ENCODE measurements at places on chromosomes 2 and 18. TPM values are rescaled to one million over a fixed set of nuclear protein-coding genes. Genes with fewer than 3 reads are reported as not detected.

RGPD5 gene
- total RNA-seq: 38.6 TPM

DNA sequence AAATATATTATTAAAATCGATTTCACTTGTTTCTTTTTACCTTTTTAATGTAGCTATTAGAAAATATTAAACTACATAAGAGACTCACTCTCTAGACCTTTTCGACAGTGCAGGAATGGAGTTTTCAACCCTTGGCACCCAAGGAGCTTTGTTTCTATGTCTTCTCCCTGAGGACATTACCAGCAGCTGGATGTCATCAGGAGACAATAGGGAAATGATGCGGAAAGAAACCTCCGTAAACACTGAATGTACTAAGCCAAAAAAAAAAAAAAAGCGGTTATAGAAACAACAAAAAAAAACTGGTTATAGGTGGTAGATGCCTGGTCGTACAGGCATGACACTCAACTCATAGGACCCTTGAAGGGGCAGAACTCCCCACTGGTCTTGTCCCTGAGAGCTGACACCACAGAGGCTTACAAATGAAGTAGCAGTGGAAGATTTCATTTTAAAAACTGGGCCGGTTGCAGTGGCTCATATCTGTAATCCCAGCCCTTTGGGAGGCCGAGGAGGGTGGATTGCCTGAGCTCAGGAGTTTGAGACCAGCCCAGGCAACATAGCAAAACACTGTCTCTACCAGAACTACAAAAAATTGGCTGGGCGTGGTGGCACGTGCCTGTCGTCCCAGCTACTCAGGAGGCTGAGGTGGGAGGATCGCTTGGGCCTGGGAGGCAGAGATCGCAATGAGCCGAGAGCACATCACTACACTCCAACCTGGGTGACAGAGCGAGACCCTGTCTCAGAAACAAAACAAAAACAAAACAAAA is 23.8 kb downstream of the THAP4 start:
- H3K36me3 ChIP-seq: peaks cover 2% of the 10 kb centered on the region
- H3K4me3 ChIP-seq: no peak overlapping the region
- no peaks in the 10 kb centered on the region for H3K27me3 ChIP-seq
- H3K27ac ChIP-seq: no peak overlapping the region

CSRNP3 gene
- total RNA-seq: not detected

DNA sequence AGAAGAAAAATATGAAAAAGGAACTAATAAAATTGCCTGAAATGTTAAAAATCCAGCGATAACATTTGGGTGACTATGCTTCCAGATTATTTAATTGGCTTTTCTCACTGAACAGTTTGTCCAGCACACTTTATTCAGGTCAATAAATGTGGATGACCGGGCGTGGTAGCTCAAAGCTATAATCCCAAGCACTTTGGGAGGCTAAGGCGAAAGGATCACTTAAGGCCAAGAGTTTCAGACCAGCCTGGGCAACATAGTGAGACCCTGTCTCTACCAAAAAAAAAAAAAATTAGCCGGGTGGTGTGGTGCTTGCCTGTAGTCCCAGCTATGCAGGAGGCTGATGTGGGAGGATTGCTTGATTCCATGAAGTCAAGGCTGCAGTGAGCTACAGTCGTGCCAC is 55.4 kb downstream of the TGOLN2 start:
- H3K36me3 ChIP-seq: no peaks in the 10 kb centered on the region
- H3K4me3 ChIP-seq: no peak overlapping the region
- no peak for DNase-seq

GRCh38 chr2:46340740-46341420 is 43.7 kb downstream of the EPAS1 start:
- no peaks in the 10 kb centered on the region for H3K27me3 ChIP-seq
- H3K4me3 ChIP-seq: no peak overlapping the region
- H3K36me3 ChIP-seq: no peaks in the 10 kb centered on the region
- no peak for DNase-seq
- no peaks in the 10 kb centered on the region for H3K4me1 ChIP-seq

DNA sequence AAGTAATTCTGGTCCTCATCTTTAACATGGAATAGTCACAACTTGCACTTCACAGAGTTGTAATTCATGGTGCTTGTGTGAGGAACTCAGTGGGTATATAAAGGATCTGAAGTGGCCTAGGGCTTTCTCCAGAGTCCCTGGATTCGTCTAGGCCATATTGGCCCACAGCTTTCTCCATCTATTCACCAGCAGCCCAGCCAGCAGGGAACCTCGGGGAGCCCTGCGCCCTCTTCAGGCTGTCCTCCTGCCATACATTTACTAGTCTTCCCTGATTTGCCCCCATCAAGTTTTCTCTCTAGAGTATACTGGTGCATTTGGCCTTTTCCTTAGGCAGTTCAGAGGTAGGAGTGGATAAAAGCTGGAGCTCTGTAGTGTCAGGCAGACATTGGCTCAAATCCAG is 278.3 kb downstream of the MYCN start:
- peak; percentile 11 for DNase-seq
- no peaks in the 10 kb centered on the region for H3K4me1 ChIP-seq
- H3K27ac ChIP-seq: no peak overlapping the region
- H3K27me3 ChIP-seq: no peaks in the 10 kb centered on the region
- no peak overlapping the region for H3K4me3 ChIP-seq
- no peaks in the 10 kb centered on the region for H3K36me3 ChIP-seq

DNA sequence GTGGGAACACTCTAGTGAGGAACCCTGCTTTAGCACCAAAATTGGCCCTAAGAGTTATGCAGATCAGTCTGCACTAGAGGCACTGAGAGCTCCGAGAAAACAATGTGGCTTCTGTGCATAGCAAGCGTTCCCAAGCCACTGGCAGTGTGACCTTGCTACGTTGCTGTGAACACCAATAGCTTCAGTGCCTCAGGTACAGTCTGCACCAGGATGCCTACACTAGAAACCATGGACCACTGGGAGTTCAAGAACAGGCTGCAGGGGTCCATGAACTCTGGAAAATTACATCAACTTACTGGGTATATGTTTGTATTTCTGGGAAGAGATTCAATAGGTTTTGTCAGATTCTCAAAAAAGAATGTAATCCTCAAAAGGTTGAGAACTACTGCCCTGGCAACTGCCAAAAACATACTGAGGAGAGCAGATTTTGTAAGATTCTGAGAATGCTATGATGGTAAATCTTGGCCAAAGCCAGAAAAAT is 18.3 kb upstream of the SP3 start:
- H3K36me3 ChIP-seq: no peaks in the 10 kb centered on the region
- H3K4me3 ChIP-seq: no peak overlapping the region
- DNase-seq: no peak
- H3K27ac ChIP-seq: no peak overlapping the region

GRCh38 chr2:106579750-106580197 is 92.6 kb downstream of the CD8B2 start:
- DNase-seq: no peak
- H3K4me1 ChIP-seq: peaks cover 14% of the 10 kb centered on the region
- no peak overlapping the region for H3K4me3 ChIP-seq
- peaks cover 47% of the 10 kb centered on the region for H3K27me3 ChIP-seq

CRYGD gene
- total RNA-seq: not detected

GRCh38 chr2:163481515-163481914 is 254.3 kb downstream of the FIGN start:
- no peak overlapping the region for H3K4me3 ChIP-seq
- H3K4me1 ChIP-seq: no peaks in the 10 kb centered on the region
- H3K27ac ChIP-seq: no peak overlapping the region
- DNase-seq: no peak
- no peaks in the 10 kb centered on the region for H3K36me3 ChIP-seq

- no peak for DNase-seq
- peak overlapping the region; percentile 20 for H3K4me3 ChIP-seq
- peaks cover 93% of the 10 kb centered on the region for H3K4me1 ChIP-seq
- H3K27me3 ChIP-seq: no peaks in the 10 kb centered on the region
- H3K27ac ChIP-seq: peak overlapping the region; percentile 42
Measured at GRCh38 chr2:148653437-148653836, 8.9 kb downstream of the EPC2 start.

All from activated CD4-positive, alpha-beta memory T cell treated with anti-CD3 and anti-CD28 coated beads for 36 hours (primary cell).